T-helper 9 cell (primary cell): ENCODE measurements at places on chromosomes 5 and 9.

DNA sequence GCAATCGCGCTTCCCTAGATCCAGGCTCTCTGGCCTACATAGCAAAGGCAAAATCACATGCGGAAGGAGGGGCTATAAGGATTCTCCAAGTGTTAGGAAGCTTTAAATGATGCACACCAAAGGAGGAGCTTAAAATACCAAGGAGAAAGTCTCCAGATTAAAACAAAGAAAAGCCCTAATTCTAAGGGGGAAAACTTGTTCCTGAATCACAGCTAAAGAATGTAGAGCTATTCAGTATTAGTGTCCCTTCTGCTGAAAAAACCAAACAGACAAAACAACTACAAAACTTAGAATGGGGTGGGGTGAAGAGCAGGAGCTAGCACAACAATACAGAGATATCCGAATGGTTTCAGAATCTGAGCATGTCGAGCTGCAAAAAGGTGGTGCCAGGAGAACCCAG is 213.7 kb downstream of the DCP2 start:
- no peak for DNase-seq

DNA sequence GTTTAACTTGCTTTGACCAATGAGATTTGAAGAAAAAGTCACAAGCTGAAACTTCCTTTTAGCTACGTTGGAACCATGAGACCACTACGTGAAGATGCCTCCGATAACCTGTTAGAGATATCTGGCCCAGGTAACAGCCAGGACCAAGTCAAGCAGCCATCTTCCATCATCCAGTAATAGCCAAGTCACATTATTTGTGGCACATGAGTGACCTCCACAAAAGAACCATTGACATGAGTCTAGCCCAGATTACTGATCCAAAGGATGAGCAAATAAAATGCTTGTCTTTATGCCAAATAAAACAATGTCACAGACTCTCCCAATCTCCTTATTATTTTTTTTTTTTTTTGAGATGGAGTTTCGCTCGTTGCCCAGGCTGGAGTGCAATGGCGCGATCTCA is 1.6 kb downstream of the DEPDC1B start:
- no peak for DNase-seq

- no peak for DNase-seq
These were observed 2.8 kb downstream of the JAKMIP2 start for GRCh38 chr5:147779694-147780093.

GRCh38 chr9:126454215-126454614 is 127.6 kb downstream of the MVB12B start:
- DNase-seq, result no peak

DNA sequence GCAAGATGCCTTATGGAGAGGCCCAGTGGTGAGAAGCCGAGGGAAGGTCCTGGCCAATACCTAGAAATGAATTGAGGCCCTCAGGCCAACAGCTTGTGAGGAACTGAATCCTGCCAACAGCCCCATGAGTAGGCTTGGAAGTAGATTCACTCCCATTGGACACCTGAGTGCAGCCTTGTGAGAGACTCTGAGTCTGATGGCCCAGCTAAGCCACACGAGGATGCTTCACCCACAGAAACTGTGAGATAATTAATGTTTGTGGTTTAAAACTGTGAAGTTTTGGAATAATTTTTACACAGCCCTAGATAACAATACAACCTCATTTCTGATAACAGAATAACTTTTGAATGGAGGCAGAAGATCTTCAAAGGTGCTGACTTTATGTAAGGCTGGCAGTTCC is 65.9 kb upstream of the DAP start:
- DNase-seq, result no peak

DNA sequence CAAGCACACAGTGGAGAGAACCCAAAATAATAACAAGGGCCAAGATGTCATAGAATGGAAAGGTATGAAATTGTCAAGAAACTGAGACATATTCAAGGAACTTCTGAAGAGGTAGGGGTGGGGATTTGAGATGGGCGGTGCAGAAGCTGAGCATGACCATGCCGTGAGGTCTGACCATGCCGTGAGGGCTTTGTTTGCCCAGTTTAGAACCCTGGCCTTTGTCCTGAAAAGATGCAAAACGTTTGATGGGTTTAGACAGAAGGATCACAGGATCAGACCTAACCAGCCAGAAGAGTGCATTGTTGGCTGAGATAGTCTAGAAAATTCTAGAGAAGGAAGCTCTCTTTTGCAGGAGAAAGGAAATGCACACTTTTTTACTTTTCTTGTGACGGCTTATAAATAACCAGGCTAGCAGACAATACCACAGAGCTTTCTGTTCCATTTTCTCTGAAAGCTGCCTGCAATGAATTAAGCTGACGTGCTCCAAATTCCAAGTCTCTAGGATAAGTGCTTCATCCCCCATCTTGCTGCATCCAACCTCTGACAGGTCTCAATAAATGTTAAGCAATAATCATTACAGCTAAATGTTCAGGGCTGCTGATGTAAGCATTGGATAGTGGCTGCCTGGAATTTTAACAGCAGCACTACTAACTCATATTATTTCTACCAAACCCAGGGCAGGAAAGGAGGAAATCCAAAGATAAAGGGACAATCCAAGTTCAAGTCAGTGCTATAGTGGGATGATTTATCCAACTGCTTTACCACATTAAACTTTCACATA is 110.9 kb upstream of the IL6ST start:
- no peak for DNase-seq

DNA sequence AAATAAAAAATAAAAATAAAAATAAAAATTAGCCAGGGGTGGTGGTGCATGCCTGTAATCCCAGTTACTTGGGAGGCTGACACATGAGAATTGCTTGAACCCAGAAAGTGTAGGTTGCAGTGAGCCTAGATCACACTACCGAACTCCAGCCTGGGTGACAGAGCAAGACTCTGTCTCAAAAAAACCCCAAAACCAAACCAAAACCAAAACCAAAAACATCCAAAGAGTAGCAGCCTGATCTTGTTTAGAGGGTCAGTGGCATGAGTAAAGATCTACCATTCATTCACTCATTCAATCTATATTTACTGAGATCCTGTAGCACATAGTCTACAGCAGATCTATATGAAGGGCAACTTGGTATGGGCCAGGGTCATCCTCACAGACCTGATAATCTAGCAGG is 202.4 kb downstream of the MAPKAP1 start:
- no peak for DNase-seq

DNA sequence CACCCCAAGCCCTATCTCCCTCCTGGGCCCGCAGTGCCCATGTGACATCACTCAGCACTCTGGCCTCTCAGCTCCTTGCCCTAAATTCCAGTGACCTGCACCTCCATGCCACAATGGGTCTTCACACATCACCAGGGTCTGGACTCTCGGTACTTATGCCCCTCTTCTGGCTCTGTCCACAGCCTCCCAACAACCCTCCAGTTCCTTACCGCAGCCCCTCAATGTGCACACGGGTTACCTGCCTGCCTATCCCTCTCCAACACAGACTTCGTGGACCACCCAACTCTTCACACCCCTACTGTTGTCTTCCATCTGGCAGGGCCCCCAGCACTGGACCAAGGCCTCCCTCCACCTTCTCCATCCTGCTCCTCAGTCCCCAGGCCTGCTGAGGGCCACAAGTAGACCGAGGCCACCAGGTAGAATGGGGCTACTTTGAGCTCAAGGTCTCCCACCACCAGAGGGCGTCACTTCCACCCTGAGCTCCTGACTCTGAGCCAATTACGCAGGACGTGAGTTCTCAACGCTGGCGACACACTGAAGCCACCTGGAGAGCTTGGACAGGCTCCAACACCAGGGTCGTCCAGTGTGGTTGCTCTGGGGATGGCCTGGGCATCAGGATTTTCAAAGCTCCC is 172.1 kb downstream of the GABBR2 start:
- no peak for DNase-seq

GRCh38 chr5:41796061-41796460 is 74.2 kb downstream of the OXCT1 start:
- no peak for DNase-seq

GRCh38 chr5:160291467-160291866 is 20.9 kb downstream of the CCNJL start:
- DNase-seq, result no peak

DNA sequence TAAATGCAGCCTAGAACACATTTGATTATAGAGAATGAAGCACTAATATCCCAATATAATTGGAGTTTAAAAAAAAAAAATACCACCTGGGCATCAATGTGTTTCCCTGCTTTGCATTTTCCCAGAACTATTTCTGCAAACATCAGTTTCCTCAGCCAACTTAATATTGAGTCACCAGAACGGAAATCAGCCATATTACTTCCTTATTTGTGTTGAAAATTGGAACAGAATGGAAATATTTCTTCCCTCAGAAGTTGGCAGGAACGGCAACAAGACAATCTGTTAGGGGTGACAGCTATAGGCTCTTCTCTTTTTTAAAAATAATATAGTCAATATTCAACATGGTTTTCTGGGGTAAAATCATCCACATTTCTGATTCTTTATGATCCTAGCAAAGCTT is 4.0 kb downstream of the MFAP3 start:
- no peak for DNase-seq

DNA sequence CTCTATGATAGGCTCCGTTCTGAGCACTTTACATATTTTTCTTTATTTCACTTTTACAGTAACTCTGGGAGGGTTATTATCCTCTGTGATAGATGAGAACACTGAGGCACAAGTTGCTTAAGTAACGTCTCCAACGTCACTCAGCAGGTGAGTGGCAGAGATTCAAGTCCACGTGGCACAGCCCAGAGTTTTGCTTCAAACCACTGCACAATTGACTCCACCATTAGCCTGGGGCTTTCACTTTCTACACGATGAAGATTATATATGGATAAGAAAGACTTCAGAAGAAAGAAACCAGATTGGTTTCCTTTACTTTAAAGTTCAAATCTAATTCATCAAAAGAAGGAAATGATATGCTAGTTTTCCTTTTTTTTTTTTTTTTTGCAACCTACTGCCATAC is 245.9 kb downstream of the SYK start:
- DNase-seq, result no peak

DNA sequence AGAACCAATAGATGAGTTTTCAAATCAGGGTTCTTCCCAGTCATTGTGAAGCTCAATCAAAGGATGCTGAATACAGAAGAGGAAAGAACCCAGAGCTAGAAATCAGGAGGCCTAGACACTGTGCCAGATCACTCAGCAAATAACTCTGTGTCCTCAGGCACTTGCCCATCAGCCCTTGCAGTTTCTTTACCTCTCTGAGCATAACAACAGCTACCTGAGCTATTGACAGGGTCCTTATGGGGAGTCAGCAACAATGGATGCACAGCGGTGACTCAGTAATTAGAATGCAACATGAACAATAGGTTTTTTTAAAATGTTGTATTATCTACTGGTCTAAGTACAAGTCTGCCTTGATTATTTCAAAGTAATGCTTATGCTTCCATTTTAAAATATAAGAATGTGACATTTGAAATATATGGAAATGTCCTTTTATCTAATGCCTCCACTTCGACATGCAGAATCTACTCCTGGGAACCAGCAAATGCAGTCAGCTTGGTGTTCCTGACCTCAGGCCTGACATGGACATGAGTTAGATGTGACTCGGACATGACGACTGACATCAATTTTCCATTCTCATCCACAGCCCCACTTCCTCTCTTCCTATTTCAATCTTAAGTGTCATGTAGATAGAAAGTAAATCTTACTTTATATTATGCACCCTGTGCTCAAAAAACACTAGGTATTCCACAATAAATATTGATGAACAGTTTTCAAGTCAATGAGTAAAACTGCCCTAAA is 155.0 kb downstream of the TLE1 start:
- DNase-seq, result no peak

DNA sequence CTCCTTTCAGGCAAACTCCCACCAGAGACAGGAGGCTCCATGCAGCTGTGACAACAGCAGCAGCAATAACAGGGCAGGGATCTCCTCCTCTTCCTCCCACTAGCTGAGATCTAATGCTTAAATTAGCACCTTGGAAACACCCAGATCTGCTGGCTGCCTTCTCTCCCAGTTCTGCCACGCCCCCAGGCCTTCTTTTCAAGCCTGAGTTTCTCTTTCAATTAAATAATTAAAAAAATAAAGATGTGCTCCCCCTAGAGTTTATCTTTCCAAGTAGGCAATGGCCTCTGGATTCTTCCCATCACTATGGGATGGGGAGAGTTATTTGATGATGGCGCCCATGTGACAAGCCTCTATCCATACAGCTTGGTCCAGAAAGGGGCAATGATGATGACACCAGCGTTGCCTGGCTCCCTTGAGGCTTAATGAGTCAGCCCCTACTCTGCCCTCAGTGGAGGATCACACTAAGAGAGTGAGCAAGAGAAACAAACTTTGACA is 3.8 kb downstream of the FAM219A start:
- DNase-seq, result no peak

- DNase-seq, result no peak
These were observed 46.3 kb upstream of the TNFSF15 start for GRCh38 chr9:114852050-114852594.

- no peak for DNase-seq
These were observed 165.9 kb downstream of the ALDH1A1 start for GRCh38 chr9:72786948-72787347.

GRCh38 chr5:12246036-12246435 is 341.8 kb upstream of the CTNND2 start:
- no peak for DNase-seq

GRCh38 chr9:20664501-20664900 is 19.6 kb upstream of the FOCAD start:
- DNase-seq, result no peak

- no peak for DNase-seq
These were observed 87.2 kb downstream of the KCNIP1 start for GRCh38 chr5:170591054-170591453.

GRCh38 chr9:129626625-129627284 is 792 bp downstream of the NTMT1 start:
- peak; percentile 39 for DNase-seq

- no peak for DNase-seq
These were observed 56.1 kb downstream of the SHB start for GRCh38 chr9:38012767-38013450.

GRCh38 chr5:13939638-13940037 is 4.8 kb downstream of the DNAH5 start:
- no peak for DNase-seq

DNA sequence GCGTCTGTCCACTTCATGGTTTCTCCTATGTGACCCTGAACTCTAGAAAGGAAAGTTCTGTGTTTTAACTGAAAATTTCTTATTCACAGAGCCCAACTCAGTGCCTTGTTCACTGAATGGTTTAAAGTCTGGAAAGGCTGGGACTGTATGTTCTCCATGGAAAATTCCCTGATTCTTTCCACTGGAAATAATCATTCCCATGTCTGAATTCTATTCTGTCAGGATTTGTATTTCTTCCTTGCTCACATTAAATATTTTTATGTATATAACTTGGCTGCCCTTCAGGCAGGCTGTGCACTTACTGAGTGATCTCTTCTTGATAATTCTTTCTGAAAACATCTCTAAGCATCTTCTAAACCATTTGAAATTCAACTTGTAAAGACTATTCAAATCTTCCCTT is 1126.9 kb upstream of the DMAC1 start:
- DNase-seq, result no peak

DNA sequence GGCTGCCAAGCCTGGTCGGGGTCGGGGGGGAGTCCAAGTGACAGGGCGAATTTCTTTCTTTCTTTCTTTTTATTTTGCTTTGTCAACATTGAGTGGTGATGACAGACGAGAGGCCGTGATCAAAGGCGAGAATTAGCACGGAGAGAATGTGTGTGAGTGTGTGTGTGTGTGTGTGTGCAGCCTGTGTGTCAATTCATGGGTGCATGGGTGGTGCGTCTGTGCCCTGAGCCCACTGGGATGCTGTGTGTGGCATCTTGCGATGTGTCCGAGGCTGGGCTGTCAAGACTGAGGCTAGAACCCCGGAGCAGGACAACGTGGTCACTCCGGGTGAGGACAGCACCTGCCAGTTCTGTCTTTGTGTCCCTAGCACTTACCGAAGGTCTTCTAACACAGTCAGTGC is 4.7 kb upstream of the FIBCD1 start:
- DNase-seq, result no peak
